Renal pelvis (tissue), 12 donors: ENCODE measurements at places on chromosomes 16 and 17.

- DNase-seq = no peak
Observed at GRCh38 chr17:47736501-47737495, 3.8 kb downstream of the TBX21 start.

DNA sequence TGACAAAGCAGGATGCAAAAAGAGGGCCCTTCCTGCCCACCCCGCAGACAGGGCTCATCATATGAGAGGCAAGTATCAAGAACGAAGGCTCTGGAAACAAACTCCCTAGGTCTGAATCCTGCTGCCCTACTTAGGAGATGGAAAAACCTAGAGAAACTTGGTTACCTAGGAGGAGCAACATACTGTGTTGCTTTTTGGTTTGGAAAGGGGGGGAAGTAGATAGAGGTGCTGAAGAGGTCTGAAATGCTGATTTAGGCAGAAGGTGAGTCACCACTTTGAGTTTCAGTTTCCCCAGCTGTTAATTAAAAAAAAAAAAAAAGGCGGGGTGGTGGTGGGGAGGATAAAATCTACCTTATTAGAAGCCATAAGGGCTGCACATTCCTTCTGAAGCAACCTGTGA lies 1.5 kb downstream of the N4BP1 start:
- DNase-seq = no peak

DNA sequence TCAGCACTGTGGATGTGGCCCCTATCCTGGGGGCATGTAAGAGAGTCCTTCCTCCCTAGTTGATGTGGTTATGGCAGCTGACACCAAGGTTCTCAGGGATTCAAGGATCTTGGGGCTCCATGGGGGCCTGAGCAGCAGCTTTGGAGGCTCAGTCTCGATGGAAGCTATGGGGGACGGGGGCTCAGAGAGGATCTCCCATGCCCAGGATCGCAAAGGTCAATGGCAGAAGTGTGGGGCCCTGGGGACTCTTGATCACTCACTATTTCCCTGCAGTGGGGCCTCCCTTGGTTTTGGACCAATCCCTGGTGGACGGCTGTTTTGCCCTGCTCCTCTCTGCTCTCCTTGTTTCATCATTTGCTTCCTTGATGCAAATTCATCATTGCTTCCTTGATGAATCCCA lies 885.9 kb downstream of the CDH8 start:
- DNase-seq = no peak

- no peak for DNase-seq
Observed at GRCh38 chr17:7789131-7789530, 44.9 kb upstream of the KDM6B start.

DNA sequence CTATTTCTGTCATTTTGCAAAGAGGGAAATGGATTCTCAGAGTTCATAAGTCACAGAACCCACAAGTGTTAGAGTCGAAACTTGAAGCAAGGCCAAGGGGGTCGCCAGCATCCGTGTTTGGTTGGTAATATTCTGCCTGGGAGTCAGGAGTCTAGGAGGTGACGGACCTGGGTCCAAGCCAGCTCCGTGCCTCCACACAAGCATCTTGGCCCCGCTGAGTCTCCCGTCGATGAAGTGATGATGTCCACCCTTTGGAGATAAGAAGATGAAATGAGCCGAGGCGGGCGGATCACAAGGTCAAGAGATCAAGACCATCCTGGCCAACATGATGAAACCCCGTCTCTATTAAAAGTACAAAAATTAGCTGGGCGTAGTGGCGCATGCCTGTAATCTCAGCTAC lies 53.2 kb upstream of the TNRC6C start:
- DNase-seq = no peak

- DNase-seq = no peak
Observed at GRCh38 chr17:68255731-68256538, 8.1 kb downstream of the AMZ2 start.

DNA sequence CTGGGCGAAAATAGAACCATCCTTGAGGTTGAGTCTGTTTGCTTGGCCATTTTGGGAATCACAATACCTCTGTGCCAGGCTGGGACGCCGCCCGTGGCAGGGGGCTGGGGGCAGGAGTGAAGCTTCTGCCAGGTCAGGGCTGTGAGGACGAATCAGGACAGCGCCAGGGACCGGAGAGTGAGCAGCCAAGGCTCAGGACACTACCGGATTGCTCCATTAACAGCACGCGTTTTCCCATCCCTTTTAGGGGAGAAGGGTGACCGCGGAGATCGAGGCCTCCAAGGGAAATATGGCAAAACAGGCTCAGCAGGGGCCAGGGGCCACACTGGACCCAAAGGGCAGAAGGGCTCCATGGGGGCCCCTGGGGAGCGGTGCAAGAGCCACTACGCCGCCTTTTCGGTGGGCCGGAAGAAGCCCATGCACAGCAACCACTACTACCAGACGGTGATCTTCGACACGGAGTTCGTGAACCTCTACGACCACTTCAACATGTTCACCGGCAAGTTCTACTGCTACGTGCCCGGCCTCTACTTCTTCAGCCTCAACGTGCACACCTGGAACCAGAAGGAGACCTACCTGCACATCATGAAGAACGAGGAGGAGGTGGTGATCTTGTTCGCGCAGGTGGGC lies 23.4 kb downstream of the C1QTNF1 start:
- DNase-seq = no peak

DNA sequence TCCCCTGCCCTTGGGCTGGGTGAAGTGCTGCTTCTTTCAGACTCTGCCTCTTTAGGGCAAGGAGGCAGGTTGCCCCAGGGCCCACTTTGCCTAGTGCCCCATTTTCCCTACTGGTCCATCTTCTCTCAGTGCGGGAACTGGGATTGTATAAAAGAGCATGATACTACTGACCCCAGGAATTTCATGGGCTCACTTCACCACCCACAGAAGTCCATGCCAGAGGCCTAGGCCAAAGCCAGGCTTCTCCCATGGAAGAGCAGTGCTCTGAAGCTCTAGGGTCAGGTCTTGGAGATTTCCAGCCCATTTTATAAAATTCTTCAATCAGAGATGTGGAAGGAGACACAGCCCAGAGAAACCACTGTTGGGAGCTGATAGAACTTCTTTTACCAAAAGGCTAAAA lies 5.7 kb downstream of the CACNG1 start:
- no peak for DNase-seq

- no peak for DNase-seq
Observed at GRCh38 chr16:85980686-85981085, 81.7 kb downstream of the IRF8 start.

DNA sequence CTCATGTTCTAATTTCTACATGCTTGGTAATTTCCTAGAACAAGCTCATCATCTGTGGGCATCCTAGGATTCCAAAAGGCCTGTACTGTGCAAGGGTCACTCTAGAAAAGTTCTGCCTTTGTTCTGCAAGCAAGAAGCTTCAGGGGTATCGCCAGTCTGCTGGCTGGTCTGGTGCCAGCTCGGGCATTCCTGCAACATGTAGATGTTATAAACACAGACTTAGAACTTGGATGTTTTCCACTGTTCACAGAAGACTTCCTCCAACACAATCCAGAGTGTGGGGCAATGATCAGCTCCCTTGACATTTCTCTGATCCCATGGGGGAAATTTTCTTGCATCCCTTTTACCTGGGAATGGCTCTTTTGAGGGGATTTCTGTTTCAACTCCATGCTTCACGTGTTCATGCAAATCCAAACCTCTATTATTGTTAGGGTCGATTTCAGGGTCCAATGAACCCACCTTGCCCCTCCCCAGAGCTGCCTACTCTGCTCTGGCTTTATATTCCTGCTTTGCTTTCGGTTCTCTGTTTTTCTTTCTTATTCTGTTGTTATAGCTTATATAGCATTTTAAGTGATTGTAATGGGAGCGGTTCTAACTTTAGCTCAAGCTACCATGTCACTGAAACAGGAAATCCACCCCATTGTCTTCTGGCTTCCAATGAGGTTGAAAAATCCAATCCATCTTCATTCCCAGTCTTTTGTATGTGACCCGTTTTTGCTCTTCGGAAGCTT lies 25.3 kb downstream of the UBE2O start:
- DNase-seq = no peak

- DNase-seq = no peak
Observed at GRCh38 chr16:87308826-87309225, 8.4 kb downstream of the C16orf95 start.

- DNase-seq = no peak
Observed at GRCh38 chr17:57817299-57817698, 32.5 kb downstream of the MRPS23 start.
